ENCODE measurements at places on chromosomes 3 and 15.

DNA sequence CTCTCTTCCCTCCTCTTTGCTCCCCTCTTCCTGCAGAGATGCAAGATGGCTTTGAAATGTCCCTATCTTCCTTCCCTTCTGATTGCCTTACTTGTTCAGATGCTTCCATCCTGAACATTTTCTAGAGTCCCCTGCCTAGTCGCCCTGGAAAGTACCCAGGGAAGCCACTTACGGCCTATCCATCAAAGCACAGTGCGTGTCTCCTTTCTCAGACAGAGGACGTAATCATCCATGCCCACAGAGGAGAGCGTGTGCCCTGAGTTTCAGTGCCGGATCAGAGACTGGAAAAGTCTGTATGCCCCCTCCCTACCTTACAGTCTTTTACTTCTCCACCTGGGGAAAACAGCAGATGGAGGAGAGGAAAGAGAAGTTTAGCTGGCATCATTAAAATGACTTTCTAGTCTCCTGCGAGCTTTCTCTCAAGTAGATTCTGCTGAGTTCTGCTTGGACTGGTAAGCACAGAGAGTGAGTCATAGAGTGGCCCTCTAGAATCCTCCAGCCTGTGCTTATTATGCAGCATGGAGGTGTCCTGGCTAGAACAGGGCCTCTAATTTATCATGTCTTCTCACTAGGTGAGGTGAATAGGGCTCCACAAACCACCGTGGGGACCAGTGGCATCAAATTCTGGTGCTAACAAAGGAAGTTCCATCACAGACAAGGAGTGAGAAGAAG lies 114.6 kb downstream of the SLCO3A1 start:
- DNase-seq: no peak

- DNase-seq: no peak
Measured at GRCh38 chr15:37709669-37710068, 224.8 kb upstream of the TMCO5A start.

GRCh38 chr3:14145670-14146380 lies 21.0 kb downstream of the TMEM43 start:
- DNase-seq: no peak

DNA sequence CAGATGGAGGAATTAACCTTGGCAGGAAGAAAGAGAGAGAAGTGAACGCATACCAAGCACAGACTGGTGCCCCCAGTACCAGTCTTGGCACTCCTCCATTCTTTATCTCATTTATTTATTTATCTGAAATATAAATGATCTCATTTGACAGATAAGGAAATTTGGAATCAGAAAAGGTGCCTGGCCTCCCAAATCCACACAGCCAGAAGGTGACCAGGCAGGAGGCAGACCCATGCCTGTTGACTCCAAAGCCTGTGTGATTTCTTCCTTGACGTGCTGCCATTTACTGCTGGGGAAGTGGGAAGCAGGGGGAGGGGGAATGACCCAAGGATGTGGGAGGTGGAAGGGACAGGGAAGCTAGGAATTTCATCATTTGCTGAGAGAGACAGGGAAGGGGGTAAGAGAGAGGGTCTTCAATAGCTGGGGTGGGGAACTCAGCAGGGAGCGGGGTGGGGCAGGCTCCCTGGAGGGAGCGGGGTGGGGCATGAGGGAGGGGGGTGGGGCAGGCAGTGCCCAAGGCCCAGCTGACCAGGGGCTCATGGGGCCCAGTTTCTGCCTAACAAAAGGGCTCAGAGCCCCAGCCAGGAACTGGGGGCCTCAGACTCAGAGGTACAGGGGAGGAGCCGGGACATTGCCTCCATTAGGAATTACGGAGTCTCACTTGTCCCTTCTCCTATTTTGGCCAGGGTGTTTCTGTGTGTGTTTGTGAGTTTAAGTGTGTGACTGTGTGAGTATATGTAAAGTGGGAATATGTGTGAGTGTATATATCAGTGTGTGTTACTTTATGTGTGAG lies 63.0 kb downstream of the MINAR1 start:
- DNase-seq: no peak

DNA sequence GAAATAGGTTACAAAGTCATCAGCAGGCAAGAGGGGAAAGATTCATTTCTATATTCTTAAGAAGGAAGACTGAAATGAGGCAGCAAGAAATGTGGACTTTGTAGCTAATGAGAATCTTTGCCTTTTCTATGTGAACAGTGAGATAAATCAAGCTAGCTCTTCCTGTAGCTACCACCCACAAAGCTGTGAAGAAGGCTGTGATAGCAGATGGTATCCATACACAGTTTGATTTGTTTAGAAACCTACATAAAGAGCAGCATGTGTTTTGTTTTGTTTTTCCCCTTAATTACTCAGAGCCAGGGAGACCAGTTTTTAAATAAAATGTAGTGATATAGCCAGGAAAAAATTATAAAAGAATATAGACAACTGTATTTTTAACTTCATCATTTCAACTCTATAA lies 45.5 kb downstream of the TEX9 start:
- no peak for DNase-seq

GRCh38 chr3:25557694-25558093 lies 107.0 kb downstream of the TOP2B start:
- DNase-seq: no peak

GRCh38 chr3:114417675-114418074 lies 123.8 kb downstream of the TIGIT start:
- no peak for DNase-seq

DNA sequence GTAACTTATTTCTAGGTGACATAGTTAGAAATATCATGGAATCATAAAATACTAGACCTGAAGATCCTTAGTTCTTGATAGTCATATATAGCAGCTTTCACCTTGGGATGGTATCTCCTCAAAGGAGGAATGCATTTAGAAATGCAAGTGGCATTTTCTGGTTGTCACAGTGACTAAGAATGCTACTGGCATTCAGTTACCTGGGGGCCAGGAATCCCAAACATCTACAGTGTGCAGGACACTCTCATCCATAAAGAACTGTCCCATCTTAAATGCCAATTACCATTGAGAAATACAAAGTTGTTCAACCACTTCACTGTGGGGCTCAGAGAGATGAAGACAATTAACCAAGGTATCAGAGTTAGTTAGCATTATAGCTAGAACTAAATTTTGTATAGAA lies 36.7 kb downstream of the MYH15 start:
- no peak for DNase-seq

DNA sequence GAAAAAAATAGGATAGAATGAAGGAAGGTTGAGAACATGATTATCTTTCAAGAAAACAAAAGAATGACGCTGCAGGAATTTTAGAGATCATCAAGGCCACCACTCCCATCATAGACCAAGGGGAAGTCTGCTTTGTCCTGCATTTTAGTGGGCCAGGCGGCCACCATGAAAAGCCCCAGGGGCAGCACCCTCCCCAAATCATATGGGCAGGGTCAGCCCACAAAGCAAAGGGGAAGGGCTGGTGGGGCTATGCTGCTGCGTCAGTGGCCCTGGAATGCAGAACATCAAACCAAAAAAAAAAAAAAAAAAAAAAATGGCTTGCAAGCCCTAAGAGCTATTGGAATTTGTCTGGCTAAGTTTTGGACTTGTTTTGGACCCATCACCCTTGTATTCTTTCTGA lies 620.8 kb downstream of the ROBO2 start:
- no peak for DNase-seq

DNA sequence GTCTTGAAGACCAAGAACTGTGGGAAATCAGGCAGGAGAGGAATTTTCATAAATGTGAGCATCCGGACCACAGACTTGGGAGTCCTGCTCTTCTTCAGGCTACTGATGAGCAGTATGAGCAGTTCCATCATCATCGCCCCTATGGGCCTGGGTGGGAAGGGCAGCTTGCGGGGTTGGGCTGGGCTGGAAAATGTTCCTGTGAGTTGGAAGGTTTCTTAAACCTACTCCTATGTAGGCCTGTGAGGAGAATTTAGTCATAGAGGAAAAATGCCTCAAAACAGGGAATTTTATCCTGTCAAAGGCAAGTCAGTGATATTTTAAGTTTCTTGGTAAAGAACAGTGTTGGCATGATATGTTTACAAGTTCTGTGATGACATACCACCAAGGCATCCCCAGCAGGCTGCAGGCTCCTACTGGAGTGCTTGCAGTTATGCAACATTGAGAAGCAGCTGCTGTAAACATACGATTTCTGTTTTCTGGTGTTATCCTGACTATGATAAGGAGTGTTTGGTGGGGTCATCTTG lies 10.3 kb downstream of the MASP1 start:
- peak; percentile 83 for DNase-seq

DNA sequence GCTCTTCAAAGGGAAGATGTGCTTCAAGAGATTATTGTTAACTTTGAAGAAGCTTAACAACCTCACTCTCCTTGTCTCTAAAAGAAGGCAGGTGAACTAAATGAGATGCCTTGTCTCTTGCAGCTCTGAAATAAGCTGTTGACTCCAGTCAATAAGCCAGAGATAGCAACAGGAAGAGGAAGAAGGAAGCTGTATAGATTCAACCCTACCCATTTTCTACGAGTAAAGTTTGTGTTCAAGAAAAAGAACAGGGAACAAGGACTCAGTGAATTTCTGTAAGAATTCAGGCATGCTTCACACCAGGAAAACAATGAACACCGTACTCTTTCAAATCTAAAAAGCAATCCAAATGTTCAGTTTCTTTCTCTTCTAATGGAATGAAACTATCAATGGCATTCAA lies 503.5 kb downstream of the MAGI1 start:
- no peak for DNase-seq

DNA sequence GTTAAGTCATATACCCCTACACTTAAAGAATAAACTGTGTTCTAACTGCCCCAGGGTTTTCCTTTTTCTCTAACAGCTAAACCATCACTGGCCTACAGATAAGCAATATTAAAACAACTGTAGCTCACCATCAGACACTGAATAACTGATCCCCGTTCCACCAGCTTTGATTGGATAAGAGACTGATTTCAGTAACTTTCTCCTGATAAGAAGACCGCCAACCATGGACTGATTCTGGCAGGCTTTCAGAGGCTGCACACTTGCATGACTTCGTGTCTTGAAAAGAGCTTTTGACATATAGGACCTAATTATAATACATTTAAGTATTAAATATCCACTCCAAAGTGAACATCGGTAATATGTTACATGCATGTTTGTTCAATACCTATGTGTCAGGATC lies 15.3 kb upstream of the CEP97 start:
- DNase-seq: no peak

DNA sequence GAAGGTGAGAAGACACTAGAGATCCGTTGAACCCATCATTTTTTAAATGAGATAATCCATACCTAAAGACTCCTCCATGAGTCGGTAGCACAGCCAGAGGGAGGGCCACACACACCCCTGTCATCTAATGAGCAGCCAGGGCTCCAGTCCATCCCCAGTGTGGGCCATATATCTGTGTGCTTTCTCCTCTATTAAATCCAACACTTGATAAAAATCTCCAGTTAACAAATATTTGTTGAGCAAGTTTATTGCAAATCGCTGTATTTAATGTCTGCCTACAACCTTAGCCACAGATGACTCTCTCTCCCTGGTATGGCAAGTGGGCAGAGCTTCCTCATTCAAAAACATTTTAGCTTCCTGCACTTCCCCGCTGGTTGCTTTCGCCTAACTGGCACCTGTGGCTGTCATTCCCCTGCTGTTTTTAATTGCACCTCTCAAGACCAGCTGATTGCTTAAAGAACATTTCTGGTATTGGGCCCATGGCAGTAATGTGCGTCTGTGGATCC lies 82.8 kb downstream of the SMAD3 start:
- peak; percentile 76 for DNase-seq

DNA sequence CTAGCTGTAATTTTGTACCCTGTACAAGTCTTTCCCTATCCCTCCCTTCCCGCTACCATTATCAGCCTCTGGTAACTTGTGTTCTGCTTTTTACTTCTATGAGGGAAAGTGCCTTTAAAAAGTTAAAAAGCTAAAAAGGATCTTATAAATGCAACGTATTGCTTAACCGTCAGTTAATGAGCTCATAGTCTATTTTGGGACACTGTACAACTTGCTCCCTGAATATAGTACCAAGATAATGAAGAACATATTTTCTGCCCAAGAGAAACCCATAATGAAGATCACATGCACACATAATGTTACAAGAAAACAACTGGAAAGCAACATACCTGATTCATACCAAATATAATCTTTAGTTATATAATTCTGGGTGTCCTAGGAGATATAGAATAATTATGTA lies 22.6 kb downstream of the ZIC1 start:
- no peak for DNase-seq

- DNase-seq: no peak
Measured at GRCh38 chr3:15500107-15500724, 21.3 kb downstream of the COLQ start.

DNA sequence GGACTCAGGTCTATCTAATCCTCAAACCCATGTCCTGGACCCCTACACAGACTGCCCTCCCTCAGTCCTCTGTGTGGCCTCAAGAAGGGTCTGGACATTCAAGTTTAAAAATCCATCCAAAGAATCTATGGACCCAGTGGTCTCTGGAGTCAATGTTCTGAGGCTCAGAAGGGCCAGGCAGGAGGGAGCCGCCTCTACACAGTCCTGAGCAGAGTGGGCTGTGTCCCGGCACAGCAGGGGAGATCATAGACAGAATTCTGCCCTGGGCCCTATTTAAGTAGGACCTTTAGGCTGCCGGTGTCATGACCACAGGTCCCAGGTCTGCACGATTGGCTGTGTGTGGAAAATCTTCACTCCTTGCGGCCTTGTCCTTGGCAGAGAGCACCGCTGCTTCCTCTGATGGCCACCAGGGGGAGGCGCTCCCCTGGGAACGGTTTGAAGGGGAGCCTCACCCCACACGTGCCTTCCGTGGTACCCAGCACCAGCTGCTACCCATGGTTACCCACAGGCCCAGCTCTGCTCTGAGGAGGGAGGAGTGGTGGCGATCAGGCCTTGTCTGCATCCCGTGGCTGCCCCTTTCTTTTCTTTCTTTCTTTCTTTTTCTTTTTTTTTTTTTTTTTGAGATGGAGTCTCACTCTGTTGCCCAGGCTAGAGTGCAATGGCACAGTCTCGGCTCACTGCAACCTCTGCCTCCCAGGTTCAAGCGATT lies 37.9 kb downstream of the CHRD start:
- DNase-seq: no peak

DNA sequence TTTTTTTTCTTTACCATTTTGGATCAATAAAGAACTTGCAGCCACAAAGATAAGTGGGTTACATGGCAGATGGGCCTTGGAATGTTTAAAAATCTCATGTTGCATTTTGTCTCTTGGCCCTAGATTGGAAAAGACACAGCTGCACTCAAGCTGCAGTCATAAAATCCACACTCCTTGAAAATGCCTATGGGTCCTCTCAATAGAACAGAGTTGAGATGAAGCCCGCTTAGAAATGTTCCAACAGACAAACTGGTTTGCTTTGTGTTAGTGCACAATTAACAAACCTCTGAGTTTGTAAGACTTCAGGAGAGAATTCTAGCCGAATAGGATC lies 401.2 kb upstream of the CDIN1 start:
- no peak for DNase-seq

DNA sequence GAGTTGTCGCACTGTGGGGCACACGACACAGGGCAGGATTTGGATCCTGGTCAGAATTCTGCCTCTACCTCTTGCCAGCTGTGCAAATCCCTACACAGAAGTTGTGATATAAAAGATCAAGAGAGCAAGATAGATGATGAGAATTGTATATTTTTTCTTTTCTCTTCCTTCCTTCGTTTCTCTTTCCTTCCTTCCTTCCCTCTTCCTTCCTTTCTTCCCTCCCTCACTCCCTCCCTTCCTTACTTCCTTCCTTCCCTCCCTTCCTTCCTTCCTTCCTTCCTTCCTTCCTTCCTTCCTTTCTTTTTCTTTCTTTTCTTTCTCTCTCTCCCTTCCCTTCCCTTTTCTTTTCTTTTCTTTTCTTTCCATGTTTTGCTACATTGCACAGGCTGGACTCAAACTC lies 12.0 kb upstream of the AHSG start:
- DNase-seq: no peak

GRCh38 chr3:46713898-46714552 lies 3.6 kb downstream of the PRSS50 start:
- DNase-seq: no peak

All from AG04449 (cell line).